Activated CD4-positive, alpha-beta memory T cell treated with anti-CD3 and anti-CD28 coated beads for 36 hours (primary cell): ENCODE measurements at places on chromosomes 16 and 17.

DNA sequence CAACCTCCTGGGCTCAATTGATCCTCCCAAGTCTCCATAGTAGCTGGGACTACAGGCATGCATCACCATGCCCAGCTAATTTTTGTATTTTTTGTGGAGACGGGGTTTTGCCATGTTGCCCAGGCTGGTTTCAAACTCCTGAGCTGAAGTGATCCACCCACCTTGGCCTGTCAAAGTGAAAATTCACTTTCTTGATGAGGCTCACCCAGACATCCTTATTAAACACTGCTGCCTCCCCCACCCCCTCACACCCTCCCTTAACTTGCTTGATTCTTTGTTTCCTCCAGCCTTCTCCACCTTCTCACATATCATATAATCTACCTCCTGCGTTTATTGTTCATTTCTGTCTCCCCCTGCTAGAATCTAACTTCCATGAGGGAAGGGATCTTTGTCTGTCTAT lies 46.0 kb upstream of the TEX2 start:
- peak; percentile 11 for DNase-seq

DNA sequence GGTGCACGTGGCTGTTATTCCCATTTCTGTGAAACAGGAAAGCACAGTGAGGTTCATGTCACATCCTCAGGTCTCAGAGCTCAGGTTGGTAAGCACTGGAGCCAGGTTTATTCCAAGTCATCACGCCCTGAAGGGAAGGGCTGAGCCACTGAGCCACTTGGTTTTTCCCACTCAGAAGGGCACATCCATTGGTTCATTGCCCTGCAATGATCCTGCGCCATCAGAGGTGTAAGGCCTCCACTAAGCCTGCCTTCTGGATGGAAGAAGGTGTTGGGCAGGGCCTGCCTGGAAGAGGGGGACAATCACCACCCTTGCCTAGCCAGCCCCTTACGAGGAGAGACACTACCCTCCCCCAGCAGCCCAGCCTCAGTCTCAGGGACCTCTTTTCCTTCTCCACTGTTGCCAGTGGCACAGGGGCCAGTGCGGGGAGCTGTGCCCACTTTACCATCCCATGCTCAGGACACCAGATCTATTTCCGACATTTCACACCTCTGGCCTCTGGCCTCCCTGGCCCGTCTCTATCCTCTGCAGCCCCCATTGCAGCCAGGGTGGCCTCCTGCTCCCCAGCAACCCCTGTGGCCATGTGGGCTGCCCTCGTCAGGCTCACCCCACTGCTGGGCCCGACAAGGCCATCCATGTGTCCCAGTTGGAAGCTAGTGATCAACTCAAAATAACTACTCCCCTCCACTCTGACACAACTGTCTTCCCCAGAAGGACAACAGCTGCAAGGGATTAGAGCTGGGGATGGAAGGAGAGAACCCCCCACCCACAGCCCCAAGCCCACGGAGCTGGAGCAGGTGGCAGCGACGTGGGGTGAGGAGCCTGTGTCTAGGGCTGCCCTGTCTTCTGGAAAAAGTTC lies 29.9 kb downstream of the CFAP20 start:
- DNase-seq, result no peak

- no peak for DNase-seq
These were observed 2.5 kb downstream of the KIF1C start for GRCh38 chr17:5000237-5000639.

GRCh38 chr16:68116256-68116867 lies 31.2 kb downstream of the NFATC3 start:
- DNase-seq, result no peak

DNA sequence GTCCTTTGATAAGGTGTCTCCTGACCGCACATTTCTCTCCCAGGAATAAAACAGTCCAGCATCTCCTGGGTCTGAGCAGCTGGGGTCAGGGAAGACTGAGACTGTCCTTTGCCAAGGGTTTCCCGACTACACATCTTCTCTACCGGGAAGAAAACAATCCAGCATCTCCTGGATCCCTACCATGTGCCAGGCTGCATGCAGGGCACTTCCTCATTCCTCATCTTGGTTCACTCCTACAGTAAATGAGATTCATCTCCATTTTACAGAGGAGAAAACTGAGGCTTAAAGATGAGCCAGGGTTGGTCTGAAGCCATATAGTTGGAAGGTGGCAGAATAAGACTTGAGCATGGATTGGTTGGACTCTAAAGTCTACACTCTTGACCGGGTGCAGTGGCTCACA lies 36.7 kb downstream of the NOG start:
- DNase-seq, result no peak

DNA sequence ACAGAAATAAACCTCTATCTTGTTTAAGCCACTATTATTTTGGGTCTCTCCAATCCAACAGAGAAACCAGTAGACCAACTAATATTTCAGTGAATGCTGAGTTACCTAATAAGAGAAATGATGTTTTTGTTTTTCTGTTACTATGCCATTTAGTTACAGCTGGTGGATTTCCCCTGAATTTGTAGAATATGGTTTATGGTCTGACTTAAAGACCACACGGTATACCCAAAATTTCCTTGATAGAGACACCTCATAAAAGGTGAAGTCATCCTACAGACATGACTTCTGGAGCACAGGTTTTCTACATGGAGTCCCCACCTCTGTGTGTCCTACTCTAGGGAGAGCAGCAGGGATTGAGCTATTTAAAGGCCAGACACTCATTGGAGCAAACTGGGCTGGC lies 13.3 kb downstream of the PIK3R5 start:
- DNase-seq, result no peak

DNA sequence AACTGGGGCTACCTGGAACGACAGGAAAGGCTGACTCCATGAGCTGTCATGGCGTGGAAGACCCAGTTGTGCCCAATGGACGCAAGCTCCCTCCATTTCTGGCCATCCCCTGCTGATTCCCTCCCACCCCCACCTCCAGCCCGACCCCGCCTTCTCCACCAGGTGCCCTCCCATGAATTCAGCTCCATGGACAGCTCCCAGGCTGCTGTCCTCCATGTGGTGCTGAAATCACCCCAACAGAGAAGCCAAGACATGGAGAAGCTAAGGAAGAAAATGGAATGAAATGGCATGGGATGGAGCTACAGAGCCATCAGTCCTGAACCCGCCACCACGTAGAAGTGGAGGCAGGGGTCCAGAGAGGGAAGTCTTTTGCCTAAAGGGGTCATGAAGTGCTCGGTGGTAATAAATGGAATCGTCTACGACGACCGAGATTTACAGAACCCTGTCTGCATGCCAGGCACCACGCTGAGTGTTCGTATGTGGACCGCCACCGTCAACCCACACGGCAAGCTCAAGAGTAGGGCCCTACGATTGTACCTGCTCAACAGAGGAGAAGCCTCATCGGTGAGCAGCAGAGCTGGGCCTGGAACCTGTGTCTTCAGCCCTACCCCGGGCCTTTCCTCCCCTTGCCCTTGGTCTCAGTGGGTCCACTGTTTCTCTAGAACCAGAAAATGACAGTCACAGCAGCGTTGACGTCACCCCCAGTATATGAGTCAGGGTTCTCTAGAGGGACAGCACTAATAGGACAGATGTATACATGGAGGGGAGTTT lies 9.3 kb upstream of the ZC3H18 start:
- DNase-seq, result no peak

GRCh38 chr16:51146256-51146924 lies 4.7 kb downstream of the SALL1 start:
- no peak for DNase-seq

DNA sequence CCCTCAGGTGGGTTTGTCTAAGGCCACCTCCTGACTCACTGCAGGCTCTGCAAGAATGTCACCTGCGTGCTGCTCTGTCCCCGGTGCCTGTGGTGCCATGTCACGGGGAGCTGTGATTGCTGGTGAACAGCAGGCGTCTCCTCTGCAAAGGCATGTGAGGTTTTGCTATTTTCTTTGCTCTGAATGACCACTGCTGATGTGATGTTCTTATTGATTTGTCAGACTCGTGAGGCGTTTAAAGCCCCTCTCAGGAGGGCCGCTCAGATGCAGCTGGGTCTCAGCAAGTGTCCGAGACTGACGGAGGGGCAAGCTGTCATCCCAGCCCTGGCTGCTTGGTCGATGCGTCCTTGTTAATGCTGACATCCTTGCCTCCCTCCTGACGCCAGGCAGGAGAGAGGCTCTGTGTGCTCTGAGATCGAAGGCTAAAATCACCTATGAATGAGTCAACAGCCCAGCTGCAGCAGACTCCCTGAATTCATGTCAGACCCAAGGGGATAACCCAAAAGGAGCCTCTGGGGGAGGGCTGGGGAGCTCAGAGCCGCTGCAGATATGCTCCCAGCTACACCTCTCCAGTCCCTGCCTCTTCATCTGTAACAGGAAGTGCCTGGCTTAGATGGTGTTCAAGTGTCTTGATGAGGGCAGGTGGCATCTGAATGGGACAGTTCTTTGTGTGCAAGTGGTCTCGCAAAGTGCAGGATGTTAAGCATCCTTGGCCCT lies 11.8 kb upstream of the PEMT start:
- no peak for DNase-seq

- no peak for DNase-seq
These were observed 13.6 kb downstream of the KIF19 start for GRCh38 chr17:74339537-74340195.

DNA sequence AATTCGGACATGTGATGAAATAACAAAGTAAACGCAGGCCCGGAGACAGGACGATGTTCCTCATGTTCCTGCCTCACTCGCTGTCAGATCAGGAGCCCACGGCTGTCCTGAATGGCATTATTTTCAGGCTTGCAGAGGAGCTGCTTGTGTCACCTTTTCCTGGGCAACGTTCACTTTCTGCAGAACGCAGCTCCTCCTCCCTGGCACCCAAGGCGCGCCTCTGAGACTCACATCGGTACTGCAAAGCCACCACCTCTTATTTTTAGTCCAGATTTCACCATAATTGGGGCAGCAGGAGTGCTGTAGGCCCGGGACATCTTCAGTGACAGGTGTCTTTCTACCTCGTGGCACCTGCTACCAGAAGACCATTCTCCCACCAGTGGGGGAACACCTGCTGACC lies 8.0 kb upstream of the C16orf96 start:
- no peak for DNase-seq

GRCh38 chr16:64880994-64881393 lies 240.9 kb downstream of the CDH11 start:
- no peak for DNase-seq

GRCh38 chr17:70938336-70938735 lies 769.0 kb downstream of the KCNJ2 start:
- DNase-seq, result no peak

DNA sequence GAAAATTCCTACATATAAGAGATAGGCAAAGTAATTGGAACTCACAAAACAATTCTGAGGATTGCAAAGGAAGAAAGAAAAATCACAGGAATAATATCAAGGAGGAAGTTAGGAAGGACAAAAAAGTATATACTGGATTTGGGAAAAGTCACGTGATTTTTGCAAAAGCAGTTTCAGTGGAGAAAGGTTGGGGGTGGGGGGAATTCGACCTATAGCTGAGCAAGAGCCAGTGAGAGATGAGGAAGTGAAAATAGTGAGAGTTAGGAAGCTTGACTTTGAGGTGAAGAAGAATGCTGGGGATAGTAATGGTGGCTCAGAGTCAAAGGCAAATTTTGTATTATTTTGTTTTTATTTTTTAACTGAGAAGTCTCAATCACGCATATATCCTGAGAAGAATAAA lies 438.0 kb upstream of the PMFBP1 start:
- DNase-seq, result no peak

DNA sequence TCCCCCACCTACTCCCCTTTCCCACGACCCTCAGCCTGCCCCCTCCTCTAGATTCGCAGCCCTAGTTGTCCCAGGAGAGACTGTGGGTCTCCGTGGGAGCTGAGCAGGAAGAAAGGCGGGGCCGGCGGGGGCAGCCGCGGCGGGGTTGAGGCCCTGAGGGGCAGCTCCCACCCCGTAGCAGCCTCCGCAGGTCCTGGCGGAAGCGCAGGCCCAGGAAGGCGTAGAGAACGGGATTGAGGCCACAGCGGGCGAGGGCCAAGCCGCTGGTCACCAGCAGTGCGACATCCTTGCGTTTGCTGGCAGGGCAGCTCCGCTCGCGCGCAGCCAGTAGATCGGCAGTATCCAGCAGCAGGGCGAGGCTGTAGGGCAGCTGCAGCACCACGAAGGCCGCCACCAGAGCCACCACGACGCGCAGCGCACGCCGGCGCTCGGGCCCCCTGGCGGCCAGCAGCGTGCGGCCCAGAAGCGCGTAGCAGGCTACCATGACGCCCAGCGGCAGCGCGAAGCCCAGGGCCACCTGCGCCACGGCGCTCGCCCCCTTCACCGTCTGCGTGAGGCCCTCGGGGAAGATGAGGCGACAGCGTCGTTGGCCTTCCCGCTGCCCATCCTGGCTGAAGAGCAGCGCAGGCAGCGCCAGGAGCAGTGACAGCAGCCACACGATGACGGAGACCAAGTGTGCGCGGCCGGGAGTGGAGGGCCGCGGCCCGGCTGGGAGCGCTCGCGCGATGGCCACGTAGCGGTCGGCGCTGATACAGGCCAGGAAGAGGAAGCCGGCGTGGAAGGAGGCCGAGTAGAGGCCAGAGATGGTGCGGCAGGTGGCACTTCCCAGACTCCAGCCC lies 1.9 kb downstream of the CCR10 start:
- peak; percentile 82 for DNase-seq

GRCh38 chr17:11304568-11304967 lies 63.6 kb downstream of the SHISA6 start:
- DNase-seq, result no peak

- no peak for DNase-seq
These were observed 16.6 kb downstream of the ZFHX3 start for GRCh38 chr16:73031155-73031866.

- no peak for DNase-seq
These were observed 19.6 kb upstream of the CCL2 start for GRCh38 chr17:34235389-34236028.

GRCh38 chr16:24145927-24146326 lies 110.2 kb upstream of the CACNG3 start:
- DNase-seq, result no peak

- peak; percentile 33 for DNase-seq
These were observed 9.3 kb upstream of the SLC16A5 start for GRCh38 chr17:75078284-75079022.

GRCh38 chr17:40023590-40024292 lies 8.5 kb downstream of the CSF3 start:
- DNase-seq, result no peak

DNA sequence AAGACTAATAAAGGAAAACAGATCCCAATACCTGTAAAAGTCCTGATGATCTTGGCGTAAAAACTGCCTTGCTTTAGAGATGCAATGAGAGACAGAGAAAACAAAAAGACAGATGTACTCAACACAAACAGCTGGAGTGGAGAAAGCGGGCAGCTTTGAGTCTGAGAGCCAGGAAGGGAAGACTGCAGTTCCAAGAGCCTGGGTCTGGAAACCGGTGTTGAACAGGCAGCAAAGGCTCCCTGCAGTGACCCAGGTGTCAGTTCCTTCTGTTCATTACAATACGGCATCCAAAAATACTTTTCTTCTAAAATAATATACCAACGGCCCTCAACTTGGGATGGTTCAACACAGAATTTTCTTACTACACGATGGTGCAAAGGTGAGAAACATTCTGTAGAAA lies 29.6 kb downstream of the VPS53 start:
- no peak for DNase-seq
